Heart right ventricle (tissue), 16 donors: ENCODE measurements at places on chromosomes 3 and 15. TPM values are rescaled to one million over a fixed set of nuclear protein-coding genes. Genes with fewer than 3 reads are reported as not detected.

- DNase-seq = no peak
These were observed 488.2 kb upstream of the NECTIN3 start for GRCh38 chr3:110583373-110583935.

GRCh38 chr3:14222900-14223594, 44.4 kb downstream of the LSM3 start:
- no peak for DNase-seq

- DNase-seq = no peak
These were observed 66.4 kb upstream of the RPL32 start for GRCh38 chr3:12907729-12908128.

DNA sequence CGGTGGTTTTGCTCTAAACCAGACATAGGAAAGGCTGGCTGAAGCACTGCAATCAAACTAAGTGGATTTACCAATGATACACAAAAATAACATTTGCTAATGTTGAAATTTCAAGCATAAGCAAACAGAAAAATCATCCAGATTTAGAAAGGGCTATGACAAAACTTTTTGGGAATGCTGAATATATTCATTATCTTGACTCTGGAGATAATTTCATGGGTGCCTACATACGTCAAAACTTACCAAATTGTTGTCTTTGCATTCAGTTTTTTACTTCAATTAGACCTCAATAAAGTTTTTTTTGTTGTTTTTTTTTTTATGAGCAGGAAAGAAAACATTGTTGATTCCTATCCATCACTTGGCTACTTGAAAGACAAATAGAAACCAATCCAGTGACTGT, 140.8 kb downstream of the NR2E3 start:
- no peak for DNase-seq

The CHRD gene
- 3.7 TPM for total RNA-seq

The RGMA gene
- 7.0 TPM for total RNA-seq

The IMPDH2 gene
- total RNA-seq = 56.7 TPM
